Osteoblast (primary cell): ENCODE measurements at places on chromosomes 3 and 15. TPM values are rescaled to one million over a fixed set of nuclear protein-coding genes. Genes with fewer than 3 reads are reported as not detected.

PLCD1 gene
- total RNA-seq, result 23.2 and 23.6 TPM in 2 replicates

ARGFX gene
- total RNA-seq, result not detected in 2 replicates

UBR1 gene
- total RNA-seq, result 33.0 and 35.5 TPM in 2 replicates

SLCO2A1 gene
- under 0.01 and 0.36 TPM in 2 replicates for total RNA-seq

IMPG2 gene
- 0.29 and 0.36 TPM in 2 replicates for total RNA-seq

POPDC2 gene
- 1.1 and 1.8 TPM in 2 replicates for total RNA-seq

SH2D7 gene
- total RNA-seq, result not detected in 2 replicates

CDCP1 gene
- total RNA-seq, result 4.4 and 7.6 TPM in 2 replicates

ATP13A4 gene
- total RNA-seq, result 0.29 TPM in 1 of 2 replicates, not detected in the other

- DNase-seq, result no peak
- H3K4me3 ChIP-seq, result no peak overlapping the region
- H3K27ac ChIP-seq, result no peak overlapping the region
Measured at GRCh38 chr15:47786371-47786770, 69.1 kb downstream of the SEMA6D start.

DNA sequence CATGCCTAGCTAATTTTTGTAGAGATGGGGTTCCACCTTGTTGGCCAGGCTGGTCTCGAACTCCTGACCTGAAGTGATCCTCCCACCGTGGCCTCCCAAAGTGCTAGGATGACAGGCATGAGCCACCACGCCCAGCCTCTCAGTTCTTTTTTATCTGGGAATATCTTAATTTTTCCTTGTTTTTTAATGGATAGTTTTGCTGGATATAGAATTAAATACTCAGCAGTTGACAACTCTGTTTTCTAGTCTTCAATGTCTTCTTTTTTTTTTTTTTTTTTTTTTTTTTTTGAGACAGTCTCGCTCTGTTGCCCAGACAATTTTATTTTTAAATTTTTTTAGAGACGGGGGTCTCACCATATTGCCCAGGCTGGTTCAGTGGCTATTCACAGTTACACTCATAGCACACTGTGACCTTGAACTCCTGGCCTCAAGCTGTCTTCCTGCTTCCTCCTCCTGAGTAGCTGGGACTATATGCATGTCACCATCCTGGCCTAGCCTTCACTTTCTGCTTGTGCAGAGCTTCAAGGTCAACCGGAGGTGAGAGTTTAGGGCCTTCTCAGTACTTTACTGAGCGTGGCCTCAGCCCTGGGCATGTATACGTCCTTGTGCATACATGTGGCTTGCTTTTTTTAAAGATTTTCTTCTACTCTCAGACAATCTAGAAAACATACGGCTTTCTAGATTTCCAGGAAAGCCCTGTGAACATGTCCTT lies 120.5 kb downstream of the ZNF609 start:
- no peak overlapping the region for H3K27ac ChIP-seq
- H3K4me1 ChIP-seq, result peaks cover 11% of the 10 kb centered on the region
- no peak overlapping the region for H3K4me3 ChIP-seq

DNA sequence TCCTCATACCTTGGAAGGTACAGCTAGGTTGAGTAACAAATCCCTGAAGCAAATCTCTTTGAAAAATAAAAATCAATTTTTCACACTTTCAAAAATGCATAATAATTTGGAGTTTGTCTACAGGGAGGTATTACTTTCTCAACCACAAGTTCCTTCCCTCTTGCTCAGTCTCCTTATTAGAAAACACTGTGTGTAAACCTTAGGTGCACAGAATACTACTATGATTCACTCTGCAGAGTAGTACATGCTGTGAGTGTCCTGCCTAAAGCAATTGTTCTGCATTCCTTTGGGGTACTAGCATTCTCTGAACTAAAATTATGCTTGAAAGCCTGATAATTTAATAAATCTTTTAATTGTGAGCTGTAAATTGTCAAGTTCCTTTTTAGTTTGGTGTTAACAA lies 115.9 kb upstream of the EPHA3 start:
- H3K4me3 ChIP-seq, result no peak overlapping the region
- H3K36me3 ChIP-seq, result no peaks in the 10 kb centered on the region
- no peak for DNase-seq
- H3K27me3 ChIP-seq, result no peaks in the 10 kb centered on the region

DNA sequence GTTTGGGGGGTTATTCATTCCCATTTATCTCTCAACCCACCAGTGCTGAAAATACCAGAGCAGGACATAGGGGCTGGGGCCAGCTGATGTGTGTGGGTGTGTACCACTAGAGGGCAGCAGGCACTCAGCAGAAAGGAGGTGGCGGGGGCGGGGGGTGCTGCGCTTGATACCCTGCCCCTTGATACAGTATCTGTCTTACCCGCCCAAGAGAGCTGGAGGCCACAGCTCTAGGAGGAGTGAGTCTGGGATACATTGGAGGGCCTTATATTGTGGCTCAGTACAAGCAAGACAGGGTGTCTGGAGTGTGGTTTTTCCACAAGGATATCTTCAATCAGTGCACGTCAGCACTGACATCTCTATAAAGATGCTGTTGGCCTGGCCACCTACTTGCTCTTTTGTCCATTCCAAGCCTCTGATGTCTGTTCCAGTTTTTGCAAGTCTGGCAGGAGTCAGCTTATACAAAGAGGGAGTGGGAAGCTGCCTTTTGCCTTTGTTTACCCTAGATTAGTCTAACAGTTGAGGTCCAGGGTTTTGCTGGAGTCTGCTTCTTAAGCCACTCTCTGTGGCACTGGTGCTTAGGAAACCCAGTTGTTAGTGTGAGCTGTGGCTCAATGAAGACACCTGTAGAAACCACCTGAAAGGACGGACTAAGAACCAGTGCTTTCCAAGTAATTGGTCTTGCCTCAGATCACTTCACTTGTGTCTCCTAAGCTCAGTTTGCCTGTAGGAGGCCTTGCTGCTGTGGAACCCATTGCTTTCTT lies 1.5 kb upstream of the RBM15B start:
- no peaks in the 10 kb centered on the region for H3K27me3 ChIP-seq
- H3K36me3 ChIP-seq, result peaks cover 62% of the 10 kb centered on the region
- no peak overlapping the region for H3K4me3 ChIP-seq
- H3K4me1 ChIP-seq, result peaks cover 49% of the 10 kb centered on the region

- H3K27ac ChIP-seq, result no peak overlapping the region
- no peaks in the 10 kb centered on the region for H3K36me3 ChIP-seq
- H3K27me3 ChIP-seq, result no peaks in the 10 kb centered on the region
- peaks cover 15% of the 10 kb centered on the region for H3K4me1 ChIP-seq
- no peak for DNase-seq
Measured at GRCh38 chr15:85059734-85060133, 78.1 kb downstream of the PDE8A start.

- H3K36me3 ChIP-seq, result peaks cover 31% of the 10 kb centered on the region
- no peak for DNase-seq
Measured at GRCh38 chr3:101791778-101792177, 12.8 kb downstream of the NXPE3 start.

- no peak overlapping the region for H3K4me3 ChIP-seq
- H3K27me3 ChIP-seq, result no peaks in the 10 kb centered on the region
- H3K4me1 ChIP-seq, result no peaks in the 10 kb centered on the region
- no peak for DNase-seq
- H3K36me3 ChIP-seq, result no peaks in the 10 kb centered on the region
Measured at GRCh38 chr3:133089906-133090485, 51.8 kb downstream of the TMEM108 start.

DNA sequence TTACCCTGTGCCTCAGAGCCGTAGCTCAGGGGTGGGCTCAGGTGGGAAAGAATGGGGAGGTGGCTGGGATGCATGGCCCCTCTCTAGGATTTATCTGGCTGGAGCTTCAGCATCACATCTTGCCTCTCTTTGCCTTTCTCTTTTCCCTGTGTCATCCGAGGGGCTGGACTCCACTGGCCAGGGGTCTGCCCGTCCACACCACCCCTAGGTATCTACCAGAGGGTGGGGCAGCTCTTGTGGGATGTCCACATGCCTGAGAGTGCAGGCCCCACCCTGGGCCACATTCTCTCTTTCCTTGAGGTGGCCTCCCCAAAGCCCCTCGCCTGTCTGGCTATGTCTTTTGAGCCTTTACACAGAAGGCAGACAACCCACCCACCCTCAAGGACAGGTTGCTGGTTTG lies 37.2 kb downstream of the PXYLP1 start:
- H3K36me3 ChIP-seq, result no peaks in the 10 kb centered on the region
- no peak overlapping the region for H3K27ac ChIP-seq
- DNase-seq, result no peak

GRCh38 chr3:33575311-33575710 lies 135.1 kb upstream of the UBP1 start:
- peaks cover 7% of the 10 kb centered on the region for H3K4me1 ChIP-seq
- DNase-seq, result no peak
- no peak overlapping the region for H3K27ac ChIP-seq
- no peaks in the 10 kb centered on the region for H3K27me3 ChIP-seq
- peaks cover 5% of the 10 kb centered on the region for H3K36me3 ChIP-seq

GRCh38 chr15:39546842-39547241 lies 34.0 kb upstream of the THBS1 start:
- no peaks in the 10 kb centered on the region for H3K36me3 ChIP-seq
- H3K27ac ChIP-seq, result no peak overlapping the region
- no peak for DNase-seq
- H3K4me1 ChIP-seq, result no peaks in the 10 kb centered on the region

GRCh38 chr3:55601366-55602080 lies 114.4 kb upstream of the WNT5A start:
- no peaks in the 10 kb centered on the region for H3K36me3 ChIP-seq
- DNase-seq, result no peak
- no peak overlapping the region for H3K27ac ChIP-seq
- peaks cover 2% of the 10 kb centered on the region for H3K27me3 ChIP-seq

GRCh38 chr3:12439161-12439940 lies 44.9 kb upstream of the TSEN2 start:
- peaks cover 3% of the 10 kb centered on the region for H3K27me3 ChIP-seq
- H3K27ac ChIP-seq, result no peak overlapping the region

- no peak overlapping the region for H3K4me3 ChIP-seq
- H3K27ac ChIP-seq, result no peak overlapping the region
Measured at GRCh38 chr3:23170291-23170690, 32.8 kb upstream of the UBE2E2 start.

DNA sequence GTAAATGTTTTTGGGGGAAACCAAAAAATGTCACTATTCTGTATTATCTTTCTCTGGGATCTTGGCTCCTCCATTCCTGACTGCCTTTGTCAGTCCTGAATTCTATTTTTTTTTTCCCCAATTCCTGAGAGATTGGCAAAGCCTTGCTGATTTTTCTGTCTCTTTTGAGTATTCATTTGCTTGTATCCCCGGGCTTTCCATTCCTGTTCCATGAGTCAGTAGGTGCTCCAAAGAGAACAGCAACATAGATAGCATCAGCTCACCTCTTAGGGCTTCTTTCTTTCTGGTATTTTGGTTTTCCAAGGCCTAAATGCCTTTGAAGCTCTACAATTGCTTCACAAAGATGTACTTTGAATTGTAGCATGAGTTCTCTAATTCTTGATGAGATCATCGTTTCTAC lies 271.7 kb upstream of the LRRC3B start:
- no peak overlapping the region for H3K27ac ChIP-seq
- H3K4me3 ChIP-seq, result no peak overlapping the region
- H3K36me3 ChIP-seq, result no peaks in the 10 kb centered on the region
- no peaks in the 10 kb centered on the region for H3K4me1 ChIP-seq

- H3K27ac ChIP-seq, result no peak overlapping the region
- H3K36me3 ChIP-seq, result no peaks in the 10 kb centered on the region
- no peak overlapping the region for H3K4me3 ChIP-seq
- no peaks in the 10 kb centered on the region for H3K4me1 ChIP-seq
- no peaks in the 10 kb centered on the region for H3K27me3 ChIP-seq
Measured at GRCh38 chr3:147195887-147196286, 210.5 kb downstream of the ZIC4 start.

DNA sequence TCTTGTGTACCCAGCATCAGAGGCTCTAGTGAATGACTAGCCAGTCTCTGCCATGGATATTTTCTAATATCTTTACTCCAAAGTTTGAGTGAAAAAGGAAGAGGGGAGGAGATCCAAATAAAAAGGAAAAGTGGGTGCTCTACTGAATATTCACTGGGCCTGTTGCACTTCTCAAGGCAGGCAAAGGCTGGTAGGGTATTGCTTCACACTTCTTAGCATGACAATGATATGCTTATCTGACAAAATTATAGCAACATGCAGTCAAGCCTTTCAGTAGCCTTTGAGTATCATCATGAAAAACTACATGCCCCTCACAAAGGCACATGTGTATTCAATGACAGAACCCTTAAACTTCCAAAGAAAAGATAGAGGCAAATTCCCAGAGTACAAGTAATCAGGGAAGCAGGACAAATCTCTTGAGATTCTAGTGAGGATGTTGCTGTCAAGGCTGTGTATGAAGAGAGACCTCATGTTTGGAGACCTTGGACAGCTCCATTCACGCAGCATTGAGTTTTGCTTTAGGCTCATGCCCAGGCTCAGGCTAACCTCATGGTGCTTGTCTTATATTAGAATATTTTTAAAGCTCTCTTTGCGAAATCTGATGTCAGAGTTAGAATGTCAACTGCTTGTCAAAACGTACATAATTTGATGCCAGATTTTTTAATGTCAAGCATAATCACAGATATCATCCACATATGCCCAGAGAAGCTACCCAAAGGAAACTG lies 506.9 kb downstream of the OCA2 start:
- no peaks in the 10 kb centered on the region for H3K27me3 ChIP-seq
- no peaks in the 10 kb centered on the region for H3K36me3 ChIP-seq
- DNase-seq, result no peak
- H3K27ac ChIP-seq, result no peak overlapping the region

- no peaks in the 10 kb centered on the region for H3K36me3 ChIP-seq
- peaks cover 13% of the 10 kb centered on the region for H3K27me3 ChIP-seq
- H3K27ac ChIP-seq, result peak overlapping the region; percentile 61
- DNase-seq, result no peak
Measured at GRCh38 chr3:45841420-45841756, 531 bp downstream of the LZTFL1 start.

DNA sequence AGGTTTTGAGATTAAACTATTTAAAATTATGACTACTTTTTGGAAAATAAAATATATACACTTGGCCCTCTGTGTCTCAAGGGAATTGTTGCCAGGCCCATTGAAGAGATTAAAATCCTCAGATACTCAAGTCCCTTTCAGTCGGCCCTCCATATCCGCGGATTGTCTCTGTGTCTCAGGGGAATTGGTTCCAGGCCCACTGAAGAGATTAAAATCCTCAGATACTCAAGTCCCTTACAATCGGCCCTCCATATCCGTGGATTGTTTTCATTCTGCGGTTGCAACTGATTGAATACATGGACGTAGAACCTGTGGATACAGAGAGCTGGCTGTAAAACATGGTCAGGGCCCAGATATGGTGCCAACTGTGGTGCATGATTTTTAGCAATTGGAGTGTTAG lies 15.7 kb upstream of the LRCH3 start:
- H3K36me3 ChIP-seq, result peaks cover 77% of the 10 kb centered on the region
- no peaks in the 10 kb centered on the region for H3K4me1 ChIP-seq
- no peaks in the 10 kb centered on the region for H3K27me3 ChIP-seq
- no peak overlapping the region for H3K4me3 ChIP-seq
